Fibroblast of the aortic adventitia (primary cell): ENCODE measurements at places on chromosomes 3 and 15. TPM values are rescaled to one million over a fixed set of nuclear protein-coding genes. Genes with fewer than 3 reads are reported as not detected.

GRCh38 chr3:100425316-100425715, 24.0 kb downstream of the LNP1 start:
- DNase-seq = peak; percentile 33

DNA sequence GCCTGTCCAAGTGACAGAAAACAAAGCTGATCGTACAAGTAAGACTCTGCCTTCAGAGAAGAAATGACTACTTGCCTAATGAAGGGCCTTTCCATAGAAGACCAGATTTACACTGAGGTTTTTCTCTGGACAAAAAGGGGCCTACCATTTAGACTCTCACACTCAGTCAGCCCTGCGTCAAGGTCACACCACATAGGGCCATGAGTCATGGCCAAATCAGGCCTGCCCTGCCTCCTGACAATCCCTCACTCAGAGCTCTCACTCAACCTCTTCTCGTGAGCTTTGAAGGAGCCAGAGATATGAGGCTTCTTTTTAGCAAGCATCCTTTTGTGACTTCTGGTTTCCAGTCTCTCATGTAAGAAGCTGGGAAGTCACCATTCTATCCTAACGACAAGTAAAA, 68.1 kb upstream of the NMNAT3 start:
- DNase-seq = peak; percentile 17

GRCh38 chr15:75167588-75168350, 33.9 kb upstream of the C15orf39 start:
- DNase-seq = peak; percentile 85

- no peak for DNase-seq
These were observed 126.3 kb upstream of the PLAAT1 start for GRCh38 chr3:193114431-193115340.

GRCh38 chr3:156532730-156533129, 22.2 kb downstream of the SSR3 start:
- no peak for DNase-seq

DNA sequence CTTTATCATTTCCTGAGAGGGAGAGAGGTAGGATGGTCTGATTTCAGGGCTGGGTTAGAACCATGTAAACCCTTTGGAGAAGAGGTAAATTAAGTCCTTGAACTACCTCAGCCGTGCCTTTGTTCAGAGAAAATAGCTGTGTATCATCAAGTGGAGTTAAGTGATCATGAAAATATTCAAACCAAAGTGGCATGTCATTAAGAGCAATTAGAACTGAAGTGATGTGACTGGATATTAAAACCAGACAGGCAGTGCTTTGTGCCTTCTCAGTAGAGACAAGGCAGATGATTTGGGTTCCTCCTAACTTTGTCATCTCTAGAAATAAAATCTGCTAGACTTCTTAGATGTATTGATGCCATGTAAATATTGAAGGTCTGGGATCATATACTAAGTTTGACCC, 171.5 kb downstream of the IL5RA start:
- DNase-seq = no peak

GRCh38 chr15:66661432-66662096, 40.5 kb upstream of the SMAD6 start:
- DNase-seq = no peak

GRCh38 chr3:71183549-71183948, 400.0 kb downstream of the FOXP1 start:
- DNase-seq = no peak

DNA sequence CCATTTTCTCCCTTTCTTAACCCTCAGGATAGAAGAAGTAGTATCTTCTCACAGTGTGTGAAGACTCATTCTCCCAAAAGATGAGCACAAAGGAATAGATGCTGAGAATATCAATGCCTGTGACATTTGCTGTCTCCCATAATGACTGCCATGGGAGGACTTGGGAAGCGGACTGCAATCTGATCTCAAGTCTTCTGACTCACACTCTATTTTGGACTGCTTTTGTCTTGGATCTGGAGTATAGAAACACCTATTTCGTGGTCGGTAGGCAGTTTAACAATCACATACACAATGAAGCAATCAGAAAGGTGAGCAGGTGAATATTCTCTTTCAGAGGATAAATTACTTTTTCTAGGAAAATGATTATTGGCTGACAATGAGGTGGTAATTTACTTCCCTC, 852.0 kb downstream of the FHIT start:
- DNase-seq = no peak

GRCh38 chr3:52930748-52931147, 33.4 kb upstream of the STIMATE start:
- no peak for DNase-seq

- no peak for DNase-seq
These were observed 72.1 kb downstream of the CHAC1 start for GRCh38 chr15:41025393-41025792.

- no peak for DNase-seq
These were observed 156.6 kb downstream of the MCTP2 start for GRCh38 chr15:94387849-94388441.

DNA sequence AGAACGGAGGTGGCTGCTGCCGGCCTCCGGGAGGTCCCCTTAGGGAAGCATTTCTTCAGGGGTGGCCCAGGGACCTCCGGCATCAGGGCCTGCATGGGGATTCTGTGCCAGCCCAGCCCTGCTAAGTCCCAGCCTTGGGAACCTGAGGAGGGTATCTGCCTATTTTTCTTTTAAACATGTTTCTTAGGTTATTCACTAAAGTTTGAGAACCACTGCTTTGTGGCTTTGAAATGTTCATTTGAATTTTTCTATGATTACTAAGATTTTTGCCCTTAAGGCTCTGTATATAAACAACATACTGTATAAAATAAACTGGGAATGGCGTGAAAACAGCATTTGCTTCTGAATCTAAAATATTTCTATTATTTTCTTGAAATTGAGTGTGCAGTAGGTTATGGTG, 24.4 kb downstream of the FAN1 start:
- DNase-seq = no peak

- no peak for DNase-seq
These were observed 21.5 kb downstream of the SCN5A start for GRCh38 chr3:38627956-38628355.

GRCh38 chr3:161212906-161213305, 8.2 kb upstream of the NMD3 start:
- DNase-seq = peak; percentile 43

DNA sequence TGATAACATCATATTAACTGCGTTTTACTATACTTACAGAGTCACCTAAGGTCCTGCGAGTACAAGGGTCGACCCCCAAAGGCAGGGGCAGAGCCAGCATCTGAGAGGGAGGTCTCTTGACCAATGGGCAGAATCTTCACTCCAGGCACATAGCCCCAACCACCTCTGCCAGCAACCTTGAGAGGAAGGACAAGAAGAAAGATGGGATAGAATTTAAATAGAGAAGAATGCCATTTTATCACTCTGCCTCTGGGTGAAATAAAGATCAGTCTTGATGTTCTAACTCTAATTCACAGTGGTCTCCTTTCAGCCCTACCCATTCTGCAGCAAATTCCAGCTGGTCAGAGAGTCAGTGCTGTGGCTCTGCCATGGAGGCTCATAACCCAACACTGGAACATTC, 26.5 kb downstream of the KNG1 start:
- no peak for DNase-seq

DNA sequence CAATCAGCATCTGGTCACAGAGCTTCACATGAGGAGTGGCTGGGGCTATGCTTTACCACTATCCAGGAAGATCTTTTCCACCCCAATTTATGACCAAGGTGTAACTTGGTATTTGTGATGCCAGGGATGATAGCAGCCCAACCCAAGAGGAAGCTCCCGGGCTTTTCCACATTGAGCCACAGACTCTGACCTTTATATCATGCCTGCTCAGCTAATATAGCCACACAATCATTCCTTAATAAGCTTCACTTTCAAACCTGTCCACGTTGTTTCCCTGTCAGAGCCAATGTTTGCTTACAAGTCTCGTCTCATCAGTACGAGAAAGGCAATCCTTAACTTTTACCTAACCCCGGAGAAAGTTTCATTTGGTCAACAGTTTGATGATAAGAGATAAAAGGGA, 330.9 kb downstream of the SHQ1 start:
- DNase-seq = no peak

GRCh38 chr3:47444103-47444502, 31.6 kb downstream of the SCAP start:
- DNase-seq = peak; percentile 25

DNA sequence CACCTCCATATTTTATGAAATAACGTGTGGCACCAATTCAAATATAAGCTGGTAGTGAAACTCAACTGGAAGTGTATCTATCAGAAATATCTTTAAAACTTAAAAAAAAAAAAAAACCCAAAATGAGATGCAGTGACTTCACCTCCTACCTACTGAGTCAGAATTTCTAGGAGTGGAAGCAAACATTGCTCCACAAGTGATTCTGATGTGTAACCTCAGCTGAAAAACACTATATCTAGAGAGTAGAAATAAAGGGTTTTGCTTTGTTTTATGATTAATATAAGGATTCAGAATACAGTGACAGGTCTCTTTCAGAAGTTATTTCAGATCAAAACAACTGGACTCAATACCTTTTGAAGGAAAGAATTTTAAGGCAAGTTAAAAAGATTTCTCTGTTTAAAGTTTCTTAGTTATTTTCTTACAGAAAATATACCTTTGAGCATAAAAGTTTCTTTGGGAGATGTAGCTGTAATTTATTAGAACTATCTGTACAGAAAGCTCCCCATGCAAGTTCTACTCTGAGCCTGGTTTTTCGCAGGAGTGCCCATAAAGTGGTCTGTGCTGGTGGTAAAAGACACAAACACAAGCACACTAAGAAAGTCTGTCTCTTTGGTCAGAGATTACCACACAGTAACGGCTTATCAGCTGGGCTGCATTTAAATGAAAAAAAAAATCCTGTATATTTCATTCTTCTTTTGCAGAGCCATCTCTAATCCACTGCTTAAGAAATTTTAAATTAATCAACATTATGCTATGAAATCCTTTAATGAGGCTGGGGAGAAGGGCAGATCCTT, 59.9 kb upstream of the PPIB start:
- no peak for DNase-seq

- DNase-seq = peak; percentile 98
These were observed 5.7 kb downstream of the EIF4G1 start for GRCh38 chr3:184320104-184320445.

DNA sequence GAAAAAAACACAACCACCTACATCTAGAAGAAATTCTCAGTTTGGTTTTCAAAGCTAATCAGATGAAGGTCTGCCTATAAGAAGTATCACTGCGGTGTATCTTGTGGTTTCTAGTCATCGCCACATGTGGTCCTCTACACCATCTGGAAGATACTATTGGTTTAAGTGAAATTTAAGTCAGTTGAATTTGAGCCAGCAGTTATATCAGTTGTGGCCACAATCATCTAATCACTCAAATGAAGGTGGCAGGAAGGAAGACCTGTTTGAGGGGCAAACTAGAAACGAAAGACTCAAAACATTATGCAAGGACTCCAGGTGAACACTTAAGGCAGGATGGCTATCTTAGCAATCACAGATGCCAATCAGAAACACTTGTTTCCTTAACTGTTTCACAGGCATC, 48.7 kb downstream of the ETV5 start:
- no peak for DNase-seq

- no peak for DNase-seq
These were observed 730.7 kb downstream of the SQOR start for GRCh38 chr15:46365572-46365971.

DNA sequence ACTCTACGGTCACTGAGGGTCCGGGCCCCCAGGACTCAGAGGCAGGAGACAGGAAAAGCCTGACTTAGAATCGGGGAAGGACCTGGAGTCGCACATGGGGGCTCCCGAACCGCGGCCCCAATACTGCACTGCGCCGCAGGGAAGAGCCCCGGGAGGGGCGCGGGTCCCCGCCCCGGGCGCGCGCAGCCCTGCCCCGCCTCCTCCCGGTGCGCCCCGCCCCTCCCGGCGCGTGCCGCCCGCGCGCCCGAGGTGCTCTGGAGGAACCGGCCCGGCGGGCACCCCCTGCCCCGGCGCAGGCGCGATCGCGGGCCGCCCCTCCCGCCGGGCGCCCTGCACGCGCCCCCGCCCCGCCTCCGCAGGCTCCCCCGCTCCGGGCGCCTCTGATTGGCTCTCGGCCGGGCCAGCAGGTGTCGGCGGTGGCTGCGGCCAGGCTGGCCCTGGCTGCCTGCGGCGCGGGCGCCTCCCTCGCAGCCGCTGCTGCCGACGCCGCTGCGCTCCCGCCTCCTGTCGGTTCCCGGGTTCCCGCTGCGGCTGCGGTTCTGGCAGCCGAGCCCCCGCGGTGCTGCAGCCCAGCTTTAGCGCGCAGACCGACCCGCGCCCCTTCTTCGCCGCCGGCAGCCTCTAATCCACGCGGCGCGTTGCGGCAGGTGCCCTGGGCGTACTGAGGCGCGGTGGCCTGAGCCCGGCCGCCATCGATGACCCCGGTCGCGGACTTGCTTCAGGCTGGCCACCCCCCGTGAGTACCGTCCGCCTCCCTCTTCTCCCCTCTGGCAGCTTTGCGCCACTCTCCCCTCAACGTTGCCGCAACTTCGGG, at the start of gene MYRIP:
MYRIP (plus strand) TSS at position 429 of the 814 bp plus-strand sequence. CDS start 91,208 bp downstream, outside the sequence.
- DNase-seq = peak; percentile 7

DNA sequence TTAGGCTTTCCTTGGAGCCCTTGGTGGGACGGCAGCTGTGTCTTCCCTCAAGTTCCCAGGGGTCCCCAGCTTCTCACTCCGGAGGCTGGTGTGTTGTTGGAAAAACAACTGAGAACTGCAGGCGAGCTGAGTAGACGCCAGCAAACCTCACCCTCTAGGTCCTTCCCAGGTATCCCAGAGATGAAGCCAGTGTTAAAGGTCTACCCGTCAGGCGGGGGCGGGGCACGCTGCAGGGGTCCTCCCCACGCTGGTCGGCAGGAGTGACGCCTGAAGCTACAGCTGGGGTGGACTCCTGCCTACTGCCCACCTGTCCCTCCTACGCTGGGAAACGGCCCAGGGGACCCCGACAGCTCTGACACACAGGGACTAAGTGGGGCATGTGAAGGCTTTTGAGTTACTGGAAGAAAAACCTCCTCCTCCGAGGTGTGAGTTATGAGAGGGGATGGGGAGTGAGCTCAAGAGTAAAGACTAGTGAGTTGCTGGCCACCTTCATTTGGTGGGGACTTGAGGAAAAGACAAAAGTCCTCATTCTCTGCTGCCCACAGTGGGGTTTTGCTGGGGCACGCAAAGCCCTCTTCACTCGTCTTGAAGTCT, 32.2 kb upstream of the SNRPA1 start:
- no peak for DNase-seq

DNA sequence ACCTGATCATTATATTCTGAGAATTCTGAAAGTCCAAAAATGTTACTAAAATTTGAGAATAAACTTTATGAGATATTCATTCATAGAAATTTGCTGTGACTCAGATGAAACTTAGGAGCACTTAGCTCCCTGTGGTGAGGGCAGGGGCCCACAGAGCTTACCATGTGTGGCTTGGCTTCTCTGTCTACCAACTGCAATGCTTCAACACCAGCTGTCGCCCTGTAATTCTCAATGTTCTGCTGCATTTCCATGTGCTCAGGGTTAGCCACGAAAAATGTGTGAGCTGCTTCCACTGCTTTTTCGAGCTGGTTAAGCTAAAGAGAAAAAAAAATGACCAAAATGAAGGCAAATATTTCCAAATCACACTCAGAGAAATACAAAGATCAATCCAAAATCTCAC, 125.6 kb downstream of the P3H2 start:
- DNase-seq = no peak

OXTR gene
- 6.1 and 7.0 TPM in 2 replicates for total RNA-seq

FMN1 gene
- total RNA-seq = 1.1 and 9.2 TPM in 2 replicates

CCDC13 gene
- total RNA-seq = 0.27 and 8.6 TPM in 2 replicates

PSTPIP1 gene
- 0.18 TPM in 1 of 2 replicates, not detected in the other for total RNA-seq

SCAANT1 gene
- not detected in 2 replicates for total RNA-seq

NPAP1 gene
- 0.16 TPM in 1 of 2 replicates, not detected in the other for total RNA-seq

LYZL4 gene
- total RNA-seq = not detected in 2 replicates

PRTG gene
- 0.45 and 2.3 TPM in 2 replicates for total RNA-seq

IGF2BP2 gene
- total RNA-seq = 40.1 and 99.3 TPM in 2 replicates

PYGO1 gene
- total RNA-seq = 7.3 and 21.2 TPM in 2 replicates

FETUB gene
- total RNA-seq = not detected in 2 replicates

FBN1 gene
- total RNA-seq = 984 and 4,431 TPM in 2 replicates
